Daoy (cell line): ENCODE measurements at places on chromosomes 2 and 18.
A peak's percentile ranks its signal among the peaks of the same experiment; 100 is the strongest.

- DNase-seq = peak; percentile 77
Observed at GRCh38 chr2:26438526-26438925, 36.8 kb downstream of the DRC1 start.

GRCh38 chr18:58646334-58646862 is 17.5 kb upstream of the ALPK2 start:
- no peak for DNase-seq

DNA sequence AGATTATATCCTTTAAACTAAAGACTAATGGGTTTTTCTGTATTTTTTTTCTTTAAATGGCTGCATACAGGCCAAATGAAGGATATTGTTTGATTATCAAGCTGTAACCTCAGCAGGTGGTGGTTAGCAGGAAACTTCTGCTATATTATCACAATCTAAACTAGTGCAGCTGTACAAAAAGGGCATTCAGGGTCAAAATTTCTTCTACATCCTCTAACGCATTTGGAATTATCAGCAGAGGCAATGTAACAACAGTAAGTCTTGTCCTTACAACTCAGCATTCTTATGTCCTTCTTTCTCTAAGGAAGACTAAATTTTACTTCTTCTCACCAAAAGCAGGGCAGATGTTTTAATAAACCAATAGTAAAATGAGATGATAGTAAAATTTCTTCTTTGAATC is 135.8 kb upstream of the FN1 start:
- no peak for DNase-seq

- DNase-seq = no peak
Observed at GRCh38 chr2:236813766-236814165, 244.1 kb downstream of the ACKR3 start.

DNA sequence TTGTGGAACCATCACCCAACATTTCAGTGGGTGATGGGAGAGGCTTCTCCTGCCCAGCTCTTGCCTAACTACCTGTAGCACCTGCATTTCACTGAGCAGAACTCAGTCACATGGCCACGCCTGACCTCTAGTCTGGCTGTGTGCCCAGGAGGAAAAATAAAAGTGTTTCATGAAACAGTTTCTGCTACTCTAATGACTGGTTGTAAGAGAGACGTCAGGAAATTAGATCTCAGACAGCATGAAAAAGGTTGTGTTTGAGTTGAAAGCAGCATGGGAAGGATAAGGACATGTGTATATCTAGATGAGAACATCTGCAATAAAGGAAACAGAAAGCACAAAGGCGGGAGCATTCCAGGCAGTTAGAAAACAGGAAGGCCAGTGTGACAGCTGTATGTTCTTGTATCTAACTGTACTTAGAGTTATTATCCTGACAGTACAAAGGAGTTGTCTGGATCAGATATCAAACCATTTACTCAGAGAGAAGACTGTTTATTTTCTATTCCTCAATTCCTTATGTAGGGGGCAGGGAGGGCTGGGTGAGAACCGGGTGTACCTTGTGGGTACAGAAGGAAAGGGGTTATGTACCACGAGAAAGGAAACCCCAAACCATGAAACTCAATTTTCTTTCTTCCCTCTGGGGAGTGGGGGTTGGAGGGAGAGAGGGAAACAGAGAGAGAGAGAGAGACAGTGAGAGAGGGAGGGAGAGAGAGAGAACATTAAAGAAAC is 307.4 kb upstream of the VWC2L start:
- DNase-seq = no peak

- DNase-seq = no peak
Observed at GRCh38 chr2:200670313-200670712, 84.5 kb downstream of the AOX1 start.

- DNase-seq = no peak
Observed at GRCh38 chr2:56753182-56753581, 569.4 kb downstream of the CCDC85A start.

DNA sequence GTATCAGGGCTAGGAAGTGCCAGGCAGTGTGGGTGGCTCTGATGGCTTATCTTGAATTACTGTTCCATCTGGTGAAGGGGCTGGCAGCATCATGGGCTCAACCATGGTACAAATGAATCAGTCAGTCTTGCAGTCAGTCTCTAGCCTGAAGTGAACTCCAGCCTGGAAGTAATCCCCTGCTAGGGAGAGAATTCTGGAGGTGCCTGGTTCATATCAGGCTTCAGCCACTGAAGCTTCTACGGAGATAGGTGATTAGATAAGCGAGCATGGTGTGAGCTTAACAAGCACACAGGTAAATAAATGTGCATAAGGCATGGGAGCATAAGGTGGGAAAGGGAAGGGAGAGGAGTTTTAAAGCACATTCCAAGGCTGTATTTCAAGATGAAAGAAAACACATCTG is 541.7 kb downstream of the MBD2 start:
- DNase-seq = no peak
